Stimulated activated CD4-positive, alpha-beta T cell treated with anti-CD3 and anti-CD28 coated beads, TNF-alpha, amount 100 ng/mL, for 1 hour (primary cell): ENCODE measurements at places on chromosomes 6 and 20.

DNA sequence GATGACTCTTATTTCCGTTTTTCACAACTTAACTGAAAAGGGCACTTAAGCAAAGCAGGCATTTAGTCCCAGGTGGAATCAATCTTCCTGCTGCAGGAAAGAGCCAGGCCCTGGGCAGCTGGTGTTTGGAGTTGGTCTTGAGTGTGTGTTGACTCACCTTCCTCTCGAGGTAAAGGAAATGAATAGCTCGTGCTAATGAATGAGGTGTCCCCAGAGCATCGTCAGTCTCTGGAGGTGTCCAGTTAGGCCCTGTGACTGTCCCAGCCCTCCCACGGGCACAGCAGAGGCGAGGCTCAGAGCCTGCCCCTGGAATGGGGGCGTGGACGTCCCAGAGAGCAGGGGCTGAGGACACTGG is 277.7 kb downstream of the NRN1 start:
- no peak for DNase-seq

DNA sequence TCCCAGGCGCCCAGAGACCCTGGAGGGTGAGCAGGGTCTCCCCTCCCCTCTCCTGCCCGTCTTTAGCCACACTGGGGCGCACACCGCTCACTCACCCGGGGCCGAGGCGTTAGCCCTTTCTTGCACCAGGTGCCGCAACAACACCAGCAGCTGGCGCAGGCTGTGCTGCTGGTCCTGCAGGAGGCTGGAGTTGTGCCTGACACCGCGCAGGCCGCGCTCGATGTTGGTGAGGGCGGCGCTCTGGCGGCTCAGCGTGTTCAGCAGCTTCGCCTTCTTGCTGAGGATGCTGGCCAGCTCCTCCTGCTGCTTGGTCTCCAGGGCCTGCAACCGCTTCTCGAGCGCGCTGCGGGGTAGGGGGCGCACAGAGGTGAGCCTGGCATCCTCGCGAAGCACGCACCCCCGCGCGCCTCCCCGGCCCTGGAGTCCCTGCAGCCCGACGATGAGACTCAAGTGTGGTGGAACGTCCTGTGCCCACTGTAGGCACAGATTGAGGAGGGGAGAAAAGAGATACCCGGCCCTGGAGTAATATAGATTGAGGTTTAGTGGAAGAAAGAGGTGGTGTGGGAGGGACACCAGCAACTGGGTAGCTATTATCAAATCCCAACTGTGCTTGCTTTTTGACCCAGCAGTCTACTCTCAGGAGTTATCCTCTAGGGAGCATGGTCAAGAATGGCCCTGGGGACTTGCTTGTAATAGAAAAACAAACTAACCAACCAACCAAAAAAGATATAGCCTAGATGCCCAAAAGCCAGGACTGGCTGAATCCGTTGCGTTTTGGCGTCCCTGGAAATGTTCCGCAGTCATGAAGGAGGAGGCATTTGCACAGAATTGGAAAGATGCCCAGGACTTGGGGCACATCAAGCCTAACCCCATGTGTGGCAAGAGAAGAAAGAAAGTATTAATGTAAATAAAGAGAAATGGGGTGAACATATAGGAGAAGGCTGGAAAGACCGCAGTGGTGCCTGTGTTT is 30.9 kb downstream of the ANGPT4 start:
- DNase-seq: no peak

- no peak for DNase-seq
These were observed 16.3 kb upstream of the SERPINB9 start for GRCh38 chr6:2919401-2919800.

- no peak for DNase-seq
These were observed 39.8 kb upstream of the NAA20 start for GRCh38 chr20:19977373-19977770.

GRCh38 chr6:21748343-21749056 is 154.9 kb downstream of the SOX4 start:
- DNase-seq: no peak

DNA sequence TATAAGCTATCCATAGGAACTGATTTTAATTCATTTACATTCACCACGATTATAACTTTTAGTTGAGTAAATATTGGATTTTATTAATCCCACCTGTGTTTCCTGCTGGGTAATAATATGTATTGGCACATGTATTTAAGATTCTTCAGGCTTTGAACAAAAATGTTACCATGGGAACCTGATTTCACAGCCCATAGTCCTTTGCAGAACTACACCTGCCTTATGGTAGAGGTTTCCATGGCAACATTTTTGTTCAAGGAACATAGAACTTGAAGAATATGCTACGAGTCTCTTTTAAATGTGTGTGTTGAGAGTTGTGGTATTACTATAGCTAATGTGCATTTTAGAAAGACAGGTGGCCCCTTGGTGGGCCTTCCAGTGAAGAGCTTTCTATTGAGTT is 317.4 kb downstream of the SAMD5 start:
- no peak for DNase-seq

GRCh38 chr20:50909413-50909812 is 21.8 kb downstream of the ADNP start:
- no peak for DNase-seq

GRCh38 chr6:136866872-136867416 is 44.6 kb downstream of the PEX7 start:
- no peak for DNase-seq

GRCh38 chr6:166989427-166990032 is 9.7 kb upstream of the CEP43 start:
- DNase-seq: no peak

DNA sequence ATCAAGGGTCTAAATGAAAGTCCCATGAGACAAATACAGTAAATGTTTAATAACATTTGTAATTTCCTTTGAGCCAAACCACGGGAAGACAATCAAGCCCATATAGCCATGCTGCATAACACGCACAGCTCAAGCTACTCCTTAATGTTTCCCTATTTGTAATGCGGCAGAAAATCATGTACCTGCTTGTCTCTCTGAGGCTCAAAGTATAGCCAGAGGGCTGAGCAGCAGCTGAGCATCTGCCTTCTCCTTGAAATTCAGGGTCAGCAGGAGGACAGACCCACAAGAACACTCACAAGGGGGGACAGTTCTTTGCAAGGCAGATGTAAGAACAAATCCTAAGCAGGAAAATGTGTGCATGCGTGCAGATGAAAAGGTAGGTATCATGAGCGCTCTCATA is 45.8 kb upstream of the JARID2 start:
- no peak for DNase-seq

GRCh38 chr6:109740787-109741186 is 49.7 kb downstream of the FIG4 start:
- no peak for DNase-seq

- DNase-seq: no peak
These were observed 30.3 kb upstream of the POPDC3 start for GRCh38 chr6:105209950-105210706.

GRCh38 chr6:136510782-136511181 is 39.4 kb downstream of the MAP7 start:
- DNase-seq: no peak

GRCh38 chr20:4881006-4881730 is 120.1 kb downstream of the SLC23A2 start:
- DNase-seq: no peak

DNA sequence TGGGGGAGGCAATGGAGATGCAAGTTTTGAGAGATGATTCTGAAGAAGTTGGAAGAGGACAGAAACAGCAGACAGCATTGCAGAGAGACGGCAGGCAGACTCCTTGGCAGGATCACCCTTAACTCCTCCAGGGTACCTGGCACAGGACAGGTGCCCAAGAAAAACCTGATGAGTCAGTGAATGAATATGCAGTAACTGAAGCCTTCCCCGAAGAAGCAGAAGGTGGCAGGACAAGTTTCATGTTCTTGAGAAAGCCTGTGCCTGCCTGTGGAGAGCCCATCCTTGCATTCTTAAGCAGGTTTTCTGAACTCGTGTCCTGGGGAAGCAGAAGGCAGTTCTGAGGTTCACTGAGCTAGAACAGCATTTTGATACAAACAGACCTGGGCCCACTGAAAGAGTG is 79.6 kb upstream of the SASH1 start:
- no peak for DNase-seq
